ENCODE measurements at places on chromosomes 6 and 20.

DNA sequence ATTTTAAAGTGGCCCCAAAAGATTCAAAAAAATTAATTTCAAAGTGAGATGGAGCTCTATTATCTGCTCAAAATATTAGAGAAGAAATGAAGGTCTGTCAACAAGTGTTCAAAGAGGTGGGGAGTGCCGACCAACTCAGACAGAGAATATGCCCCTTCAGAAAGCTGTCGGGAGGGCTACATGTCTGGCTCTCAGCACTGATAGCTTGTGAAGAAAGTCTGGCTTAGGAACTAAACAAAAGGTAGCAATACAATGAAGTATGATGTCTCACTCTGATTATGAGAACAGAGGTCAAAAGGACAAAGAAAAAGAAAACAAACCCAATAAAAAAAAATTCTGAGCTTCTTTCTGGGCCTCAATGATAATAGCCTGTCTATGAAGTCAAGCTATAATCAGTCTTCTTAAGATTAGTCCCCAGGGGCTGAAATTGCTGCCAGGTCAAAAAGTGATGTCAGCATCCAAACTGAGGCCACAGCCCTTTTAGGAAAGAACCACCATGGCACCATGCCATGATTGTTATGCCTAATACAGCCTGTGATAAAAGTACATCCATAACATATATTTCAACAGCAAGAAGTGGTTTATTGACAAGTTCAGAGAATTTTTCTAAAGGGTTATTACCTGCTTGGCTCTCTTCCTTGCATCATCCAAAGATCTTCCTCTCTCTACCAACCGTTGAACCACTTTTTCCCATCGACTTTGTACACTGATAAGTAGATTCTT, 150.9 kb downstream of the DST start:
- no peak for DNase-seq

DNA sequence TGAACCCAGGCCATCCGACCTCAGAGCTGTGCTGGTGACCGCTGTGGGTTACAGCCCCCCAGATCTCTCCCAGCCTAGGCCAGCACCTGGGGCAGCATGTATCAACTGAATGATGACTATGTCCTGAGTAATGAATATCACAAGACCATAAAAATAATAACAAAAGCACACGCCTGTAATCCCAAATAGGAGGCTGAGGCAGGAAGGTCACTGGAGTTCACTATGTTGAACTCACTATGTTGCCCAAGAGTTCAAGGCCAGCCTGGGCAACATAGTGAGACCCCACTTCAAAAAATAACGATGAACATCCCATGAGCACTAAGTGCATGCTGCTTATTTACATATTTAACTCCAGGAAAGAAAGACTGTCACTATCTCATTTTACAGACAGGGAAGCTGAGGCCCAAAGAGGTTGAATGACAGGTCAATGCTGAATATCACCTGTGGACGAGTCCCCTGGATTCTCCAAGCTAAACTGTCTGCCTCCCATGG, 92.3 kb downstream of the NFATC2 start:
- DNase-seq = no peak

GRCh38 chr6:101509536-101509935, 116.0 kb downstream of the GRIK2 start:
- DNase-seq = no peak

GRCh38 chr20:38835792-38836191, 30.3 kb downstream of the PPP1R16B start:
- no peak for DNase-seq

DNA sequence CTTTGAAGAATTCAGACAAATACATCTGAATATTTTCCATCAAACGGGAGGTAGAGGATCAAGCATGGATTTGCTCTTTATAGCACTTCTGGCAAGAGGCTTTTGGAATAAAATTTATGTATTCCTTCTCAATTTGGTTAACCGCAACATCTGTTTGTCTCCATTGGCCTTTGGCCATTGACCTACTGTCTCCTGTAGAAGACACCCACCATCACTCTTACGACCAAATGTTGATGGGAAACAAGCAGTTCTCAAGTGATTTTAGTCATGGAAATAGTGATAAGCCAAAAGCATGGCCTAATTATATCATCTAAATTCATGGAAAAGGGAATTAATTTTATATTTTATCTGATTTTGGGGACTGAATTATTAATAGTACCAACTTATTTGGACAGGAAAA, 591.9 kb downstream of the CD109 start:
- no peak for DNase-seq

DNA sequence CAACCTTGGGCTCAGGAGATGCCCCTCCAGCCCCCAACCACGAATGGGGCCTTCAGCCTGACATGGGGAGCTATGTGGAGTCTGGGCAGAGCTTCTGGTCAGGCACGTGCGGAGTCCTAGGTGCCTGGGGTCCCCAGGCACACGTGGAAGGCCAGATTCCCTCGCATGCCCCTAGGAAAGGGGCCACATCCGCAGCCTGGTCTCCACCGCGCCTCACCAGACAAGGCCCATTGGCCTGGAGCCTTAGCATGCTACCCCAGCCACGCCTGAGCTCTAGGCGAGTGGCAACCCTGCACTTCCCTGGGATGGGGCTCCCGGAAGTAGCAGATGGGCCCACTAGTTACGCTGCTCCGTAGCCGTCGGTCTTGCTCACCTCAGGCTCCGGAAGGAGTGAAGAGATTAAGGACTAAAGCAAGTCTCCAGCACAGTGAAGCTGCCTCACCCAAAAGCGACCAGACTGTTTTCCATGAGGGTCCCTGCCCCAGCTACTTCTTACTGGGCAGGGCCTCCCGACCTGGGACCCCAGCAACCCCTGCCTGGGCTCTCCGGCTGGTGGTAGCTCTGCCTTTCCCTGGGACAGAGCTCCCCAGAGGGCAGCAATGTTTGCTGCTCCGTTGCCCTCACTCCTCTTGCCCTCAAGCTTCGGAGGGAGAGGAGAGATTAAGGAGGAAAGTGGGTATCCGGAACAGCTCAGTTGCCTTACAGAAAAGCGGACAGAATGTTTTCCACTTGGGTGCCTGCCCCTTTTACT, 93.2 kb upstream of the IMPG1 start:
- DNase-seq = no peak

- no peak for DNase-seq
Observed at GRCh38 chr20:61723529-61724257, 342.0 kb downstream of the TAF4 start.

- DNase-seq = no peak
Observed at GRCh38 chr20:15196547-15197255, 859.3 kb upstream of the FLRT3 start.

DNA sequence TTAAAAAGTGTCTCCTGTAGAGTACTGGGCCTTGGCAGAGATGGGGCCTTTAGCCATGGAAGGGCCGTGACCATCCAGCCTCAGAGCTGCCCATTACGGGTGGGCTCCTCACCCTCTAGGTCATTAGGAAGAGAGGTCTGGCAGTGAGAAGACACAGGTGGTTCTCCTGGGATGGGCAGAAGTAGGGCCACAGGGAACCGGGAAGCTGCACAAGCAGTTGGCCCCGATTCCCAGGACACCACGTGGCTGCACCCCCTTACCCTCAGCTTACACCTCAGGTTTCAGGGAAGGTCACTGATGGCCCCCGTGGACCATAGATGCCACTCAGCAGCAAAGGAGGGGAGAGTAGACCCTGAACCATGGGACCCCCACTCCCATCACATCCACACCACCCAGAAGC, 1.6 kb downstream of the RAET1G start:
- no peak for DNase-seq

GRCh38 chr6:104955491-104955890, 1.4 kb upstream of the LIN28B start:
- DNase-seq = no peak

DNA sequence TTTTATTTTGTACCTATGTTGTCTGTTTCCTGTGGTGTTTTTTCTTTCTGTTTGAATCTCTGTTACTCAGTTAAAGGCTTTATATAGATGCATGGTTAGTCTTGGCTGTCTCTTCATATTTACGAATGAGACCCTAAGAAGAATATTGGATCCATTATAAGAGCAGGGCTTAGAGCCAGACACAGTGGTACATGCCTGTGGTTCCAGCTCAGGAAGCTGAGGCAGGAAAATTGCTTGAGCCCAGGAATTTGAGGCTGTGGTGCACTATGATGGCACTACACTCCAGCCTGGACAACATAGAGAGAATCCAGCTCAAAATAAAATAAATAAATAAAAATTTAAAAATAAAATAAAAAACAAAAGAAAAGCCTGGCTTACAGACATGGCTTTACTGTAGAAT, 211.1 kb downstream of the SOD2 start:
- DNase-seq = no peak

DNA sequence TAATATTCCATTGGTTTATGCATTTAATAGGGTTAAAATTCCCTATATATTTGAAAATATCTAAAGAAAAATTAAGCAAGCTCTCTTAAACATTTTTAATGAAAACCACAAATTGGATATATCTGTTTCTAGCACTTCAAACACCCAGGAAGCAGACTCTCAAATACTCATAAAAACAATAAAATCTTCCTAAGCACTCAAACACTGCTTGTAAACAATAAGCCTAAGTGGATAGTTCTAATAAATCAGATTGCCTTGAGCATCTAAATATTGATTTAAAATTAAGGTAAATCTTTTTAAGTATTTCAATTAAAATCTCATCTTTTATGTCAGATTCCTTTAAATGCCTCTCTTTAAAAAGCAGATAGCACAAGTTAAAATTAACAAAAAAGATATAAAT, 254.4 kb downstream of the KCNQ5 start:
- no peak for DNase-seq

DNA sequence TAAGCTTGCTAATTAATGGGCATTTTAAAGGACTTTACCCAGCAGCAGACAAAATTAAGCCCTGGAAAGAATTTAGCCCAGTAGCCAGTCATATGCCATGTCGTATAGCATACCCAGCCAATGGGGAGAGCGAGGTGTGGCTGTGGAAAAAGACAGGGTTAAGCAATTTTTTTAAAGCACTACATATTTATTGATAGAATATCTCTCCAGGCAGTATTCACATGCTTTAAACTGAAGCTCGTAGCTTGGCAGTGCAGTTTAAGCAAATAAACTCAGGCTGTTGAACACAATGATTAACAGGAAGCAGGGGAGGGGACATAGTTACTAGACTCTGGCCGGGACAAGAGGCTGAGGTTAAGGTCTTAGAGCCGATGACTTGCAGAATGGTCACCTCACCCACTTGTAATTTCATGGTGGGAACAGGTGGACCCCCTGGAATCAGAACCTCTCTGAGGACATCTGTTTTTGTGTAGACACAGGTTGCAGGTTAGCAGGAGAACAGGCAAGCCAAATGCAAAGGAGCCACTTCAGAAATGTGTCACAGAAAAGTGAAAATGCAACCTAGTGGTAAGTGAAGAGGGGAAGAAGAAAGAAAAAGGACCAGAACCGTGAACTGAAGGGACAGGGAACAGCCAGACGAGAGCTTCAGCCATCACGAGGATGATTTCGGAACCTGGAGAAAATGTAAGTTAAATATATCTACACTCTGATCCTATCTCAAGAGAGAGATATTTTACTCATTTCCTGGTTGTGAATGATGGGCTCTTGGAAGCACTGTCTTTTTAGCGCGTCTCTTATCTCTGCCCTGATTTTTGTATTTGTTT, 7.2 kb downstream of the GCNT2 start:
- DNase-seq = no peak

GRCh38 chr6:112338166-112338709, 8.9 kb upstream of the RFPL4B start:
- DNase-seq = no peak
